Colonic mucosa (tissue), 4 donors: ENCODE measurements at places on chromosomes 6 and 20.
A peak's percentile ranks its signal among the peaks of the same experiment; 100 is the strongest.

GRCh38 chr20:1438361-1438760 is 28.3 kb downstream of the NSFL1C start:
- no peak for DNase-seq

DNA sequence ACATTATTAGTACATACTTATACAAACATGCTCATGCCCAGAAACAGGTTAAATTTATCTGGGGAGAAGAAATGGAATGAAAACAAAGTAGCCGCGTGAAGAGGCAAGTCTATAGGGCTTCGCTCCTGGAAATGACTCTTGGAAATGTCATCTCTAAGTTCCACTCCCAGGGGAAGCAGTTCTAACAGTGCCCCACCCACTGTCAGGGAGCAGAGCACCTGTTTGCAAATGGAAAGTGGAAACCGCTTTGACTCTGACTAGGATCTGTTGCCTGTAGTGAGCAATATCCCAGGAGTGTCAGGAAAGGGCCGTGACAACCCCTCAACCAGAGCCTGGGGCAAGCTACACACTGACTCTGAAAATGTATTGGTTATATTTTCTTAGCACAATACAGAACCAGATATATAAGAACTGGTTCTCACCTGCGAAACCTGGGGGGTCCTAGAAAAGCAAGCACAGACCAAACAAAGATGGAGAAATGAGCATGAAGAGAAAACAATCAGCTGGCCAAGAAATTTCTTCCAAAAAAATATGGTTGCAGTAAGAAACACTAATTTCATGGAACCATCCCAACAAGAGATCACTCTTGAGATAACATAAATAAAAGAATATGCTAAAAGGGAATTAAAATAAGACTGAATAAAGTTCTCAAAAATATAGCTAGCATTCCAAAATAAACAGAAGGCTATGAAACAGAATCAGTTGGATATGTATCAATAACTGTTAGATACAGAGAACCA is 47.5 kb upstream of the CRISP1 start:
- DNase-seq = no peak

- no peak for DNase-seq
Observed at GRCh38 chr20:51480507-51481270, 61.8 kb downstream of the NFATC2 start.

DNA sequence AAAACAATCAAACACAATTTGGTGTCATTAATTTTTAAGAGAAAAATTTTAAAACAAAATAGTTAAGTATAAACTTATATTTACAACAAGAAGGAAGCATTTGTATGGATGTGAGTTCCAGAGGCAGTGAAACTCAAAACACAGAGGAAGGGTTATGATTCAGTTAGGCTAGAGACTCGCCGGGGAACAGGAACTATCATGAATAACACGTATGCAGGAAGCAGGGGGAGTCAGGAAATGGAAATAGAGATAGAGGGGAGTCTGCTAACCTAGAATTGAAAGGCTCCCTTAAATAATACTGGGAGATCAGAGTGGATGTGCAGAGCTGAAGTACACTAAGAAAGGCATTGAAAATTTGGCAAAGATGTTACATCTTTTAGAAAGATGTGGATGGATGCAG is 14.2 kb upstream of the HLA-DRB1 start:
- no peak for DNase-seq

DNA sequence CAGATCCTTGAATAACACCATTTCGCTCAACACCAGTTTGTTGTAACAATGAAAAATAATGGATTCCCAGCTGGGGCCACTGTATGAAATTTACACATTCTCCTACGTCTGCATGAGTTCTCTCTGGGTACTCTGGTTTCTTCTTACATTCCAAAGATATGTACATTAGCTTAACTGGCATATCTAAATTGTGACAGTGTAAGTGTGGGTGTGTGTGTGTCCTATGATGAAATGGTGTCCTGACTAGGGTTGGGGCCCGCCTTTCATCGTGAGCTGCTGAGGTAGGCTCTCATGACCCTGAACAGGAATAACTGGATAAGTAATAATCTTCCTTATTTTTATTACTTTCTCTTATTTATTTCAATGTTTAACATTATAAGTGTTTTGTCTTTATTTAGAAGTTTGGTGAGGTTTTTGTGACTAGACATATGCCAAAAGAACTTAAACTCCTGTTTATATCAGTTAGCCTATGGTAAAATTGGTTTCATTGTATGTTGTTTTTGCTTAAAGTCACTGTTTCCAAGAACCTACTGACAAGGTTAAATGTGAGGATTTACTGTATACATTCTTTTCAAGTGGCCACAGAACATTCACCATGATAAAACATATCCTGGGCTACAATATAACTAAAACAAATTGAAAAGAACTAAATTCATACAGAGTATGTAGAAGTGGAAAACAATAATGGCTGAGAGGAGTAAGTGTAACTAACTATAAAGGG is 42.4 kb downstream of the RBL1 start:
- no peak for DNase-seq

GRCh38 chr6:6646859-6647258 is 58.3 kb downstream of the LY86 start:
- DNase-seq = no peak

GRCh38 chr6:36444470-36444869 is 1.7 kb downstream of the KCTD20 start:
- DNase-seq = no peak

DNA sequence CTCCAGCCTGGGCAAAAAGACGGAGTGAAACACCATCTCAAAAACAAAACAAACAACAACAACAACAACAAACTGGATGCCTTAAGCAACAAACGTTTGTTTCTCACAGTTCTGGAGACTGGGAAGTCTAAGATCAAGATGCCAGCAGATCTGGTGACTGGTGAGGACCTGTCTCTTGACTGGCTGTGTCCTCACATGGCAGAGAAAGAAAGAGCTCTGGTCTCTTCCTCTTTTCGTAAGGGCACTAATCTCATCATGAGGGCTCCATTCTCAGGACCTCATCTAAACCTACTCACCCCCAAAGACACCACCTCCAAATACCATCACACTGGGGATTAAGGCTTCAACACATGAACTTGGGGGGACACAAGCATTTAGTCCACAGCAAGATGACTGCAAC is 13.5 kb upstream of the GFOD1 start:
- DNase-seq = peak; percentile 11

DNA sequence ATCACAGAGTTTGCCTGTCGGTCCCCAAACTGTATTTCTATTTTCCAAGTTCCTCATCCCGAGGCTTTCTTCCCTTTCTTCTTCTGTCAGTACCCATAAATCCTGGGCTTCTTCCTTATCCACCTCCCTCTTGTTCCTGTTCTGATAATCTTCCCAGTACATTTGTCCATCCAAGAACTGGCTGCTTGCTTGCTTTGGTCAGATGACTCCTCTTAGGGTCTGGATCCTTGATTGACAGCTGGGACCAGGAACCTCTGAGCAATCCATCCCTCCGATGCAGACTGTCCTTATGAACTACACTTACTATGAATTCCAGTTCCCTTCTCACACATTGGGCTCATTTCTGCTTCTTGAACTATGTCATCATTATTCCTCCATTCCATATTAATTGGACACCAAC is 275.3 kb upstream of the CITED2 start:
- no peak for DNase-seq

DNA sequence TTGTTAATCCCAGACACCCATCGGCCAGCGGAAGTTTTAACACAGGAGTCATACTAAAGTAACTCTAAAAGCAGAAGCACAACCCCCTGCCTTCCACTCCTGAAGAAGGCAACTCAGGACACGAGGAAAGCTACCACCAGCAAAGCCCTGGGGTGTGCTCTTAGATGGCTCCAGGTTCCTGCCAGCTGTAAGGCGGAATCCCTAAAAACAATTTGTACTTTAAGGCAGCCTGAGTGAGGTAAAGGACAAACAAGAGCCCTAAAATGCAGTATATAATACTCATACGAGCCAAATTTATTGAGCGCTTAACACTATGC is 8.7 kb downstream of the NDRG3 start:
- no peak for DNase-seq

GRCh38 chr20:13009682-13010406 is 1.1 kb downstream of the SPTLC3 start:
- DNase-seq = peak; percentile 55

DNA sequence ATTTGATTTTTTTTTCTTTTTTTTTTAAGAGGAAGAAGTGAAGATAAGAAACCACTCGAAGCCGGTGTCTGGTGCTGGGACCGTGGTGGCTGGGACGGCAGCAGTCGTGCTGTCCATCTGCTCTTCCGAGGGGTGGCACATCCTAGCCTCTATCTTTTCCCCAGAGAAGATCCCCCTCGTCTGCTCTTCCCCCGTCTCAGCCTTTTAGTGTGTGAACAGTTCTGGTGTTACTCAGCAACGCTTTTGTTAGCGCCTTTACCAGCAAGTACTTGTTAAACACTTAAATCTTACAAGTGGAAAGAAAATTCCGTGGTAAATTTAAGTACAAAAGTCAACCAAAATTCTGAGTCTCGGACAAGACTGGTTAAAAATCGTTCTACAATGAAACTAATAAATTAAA is 90.1 kb downstream of the RSPH3 start:
- no peak for DNase-seq
